ENCODE measurements at places on chromosomes 4 and X. TPM values are rescaled to one million over a fixed set of nuclear protein-coding genes. Genes with fewer than 3 reads are reported as not detected.

DNA sequence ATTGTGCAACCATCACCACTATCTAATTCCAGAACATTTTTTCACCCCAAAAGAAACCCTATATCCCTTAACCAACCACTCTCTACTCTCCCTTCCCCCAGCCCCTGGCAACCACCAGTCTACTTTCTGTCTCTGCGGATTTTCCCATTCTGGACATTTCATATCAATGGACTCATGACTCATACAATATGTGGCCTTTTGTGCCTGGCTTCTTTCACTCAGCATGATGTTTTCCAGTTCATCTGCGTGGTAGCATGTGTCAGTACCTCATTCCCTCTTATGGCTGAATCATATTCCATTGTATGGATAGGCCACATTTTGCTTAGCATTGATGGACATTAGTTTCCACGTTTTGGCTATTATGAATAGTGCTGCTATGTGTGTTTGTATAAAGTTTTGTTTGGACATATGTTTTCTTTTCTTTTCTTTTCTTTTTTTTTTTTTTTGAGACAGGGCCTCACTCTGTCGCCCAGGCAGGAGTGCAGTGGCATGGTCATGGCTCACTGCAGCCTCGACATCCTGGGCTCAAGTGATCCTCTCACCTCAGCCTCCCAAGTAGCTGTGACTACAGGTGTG is 335.4 kb downstream of the BCOR start:
- H3K4me1 ChIP-seq, result peaks cover 12% of the 10 kb centered on the region
- no peaks in the 10 kb centered on the region for H3K36me3 ChIP-seq
- DNase-seq, result no peak

DNA sequence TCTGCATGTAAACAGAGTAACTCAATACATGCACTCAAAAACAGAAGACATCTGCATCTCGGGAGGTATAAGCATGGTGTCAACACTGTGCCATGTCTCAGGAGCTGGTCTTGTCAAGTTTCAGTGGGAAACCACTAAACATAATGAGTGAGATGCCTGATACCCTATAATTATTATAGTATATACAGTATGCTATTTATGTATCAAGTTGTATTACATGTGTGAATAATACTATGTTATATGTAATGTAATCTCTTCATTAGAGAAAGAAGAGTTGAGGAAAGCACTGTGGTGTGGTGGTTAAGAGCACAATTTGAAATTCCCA is 2.5 kb downstream of the PPBP start:
- H3K27ac ChIP-seq, result no peak overlapping the region
- H3K27me3 ChIP-seq, result no peaks in the 10 kb centered on the region
- no peak overlapping the region for H3K4me3 ChIP-seq
- H3K36me3 ChIP-seq, result no peaks in the 10 kb centered on the region

DNA sequence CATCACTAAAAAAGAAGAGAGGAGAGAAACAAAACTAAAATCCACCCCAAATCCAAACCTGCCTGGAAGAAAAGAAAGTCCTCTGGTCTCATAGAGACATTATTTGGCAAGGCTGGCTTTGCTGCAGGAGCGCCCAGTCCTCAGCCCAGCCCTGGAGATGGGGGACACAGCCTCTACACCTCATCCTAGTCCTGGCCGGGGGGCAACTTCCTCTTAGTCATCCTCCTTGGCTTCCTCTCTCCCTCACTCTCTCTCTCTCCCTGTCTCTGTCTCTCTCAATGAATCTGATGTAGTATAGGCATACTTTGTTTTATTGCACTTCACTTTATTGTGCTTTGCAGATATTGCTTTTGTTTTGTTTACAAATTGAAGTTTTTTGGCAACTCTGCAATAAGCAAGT is 55.8 kb upstream of the MAGEB10 start:
- no peaks in the 10 kb centered on the region for H3K4me1 ChIP-seq
- H3K27ac ChIP-seq, result no peak overlapping the region
- H3K27me3 ChIP-seq, result no peaks in the 10 kb centered on the region
- no peak overlapping the region for H3K4me3 ChIP-seq
- H3K36me3 ChIP-seq, result no peaks in the 10 kb centered on the region
- DNase-seq, result no peak

Gene FMR1NB
- total RNA-seq, result 0.23 TPM

GRCh38 chr4:8540072-8540471 is 40.1 kb upstream of the GPR78 start:
- H3K4me3 ChIP-seq, result no peak overlapping the region
- H3K27ac ChIP-seq, result peak overlapping the region; percentile 14
- H3K36me3 ChIP-seq, result no peaks in the 10 kb centered on the region
- H3K4me1 ChIP-seq, result no peaks in the 10 kb centered on the region

Gene CFAP47
- not detected for total RNA-seq

GRCh38 chr4:40731361-40731760 is 18.4 kb upstream of the NSUN7 start:
- no peaks in the 10 kb centered on the region for H3K4me1 ChIP-seq
- no peak overlapping the region for H3K27ac ChIP-seq
- DNase-seq, result no peak
- H3K36me3 ChIP-seq, result no peaks in the 10 kb centered on the region

Data from naive thymus-derived CD4-positive, alpha-beta T cell (primary cell).